ENCODE measurements at places on chromosomes 6 and 20.

- no peak for DNase-seq
Measured at GRCh38 chr20:38141889-38142494, 23.1 kb downstream of the TGM2 start.

DNA sequence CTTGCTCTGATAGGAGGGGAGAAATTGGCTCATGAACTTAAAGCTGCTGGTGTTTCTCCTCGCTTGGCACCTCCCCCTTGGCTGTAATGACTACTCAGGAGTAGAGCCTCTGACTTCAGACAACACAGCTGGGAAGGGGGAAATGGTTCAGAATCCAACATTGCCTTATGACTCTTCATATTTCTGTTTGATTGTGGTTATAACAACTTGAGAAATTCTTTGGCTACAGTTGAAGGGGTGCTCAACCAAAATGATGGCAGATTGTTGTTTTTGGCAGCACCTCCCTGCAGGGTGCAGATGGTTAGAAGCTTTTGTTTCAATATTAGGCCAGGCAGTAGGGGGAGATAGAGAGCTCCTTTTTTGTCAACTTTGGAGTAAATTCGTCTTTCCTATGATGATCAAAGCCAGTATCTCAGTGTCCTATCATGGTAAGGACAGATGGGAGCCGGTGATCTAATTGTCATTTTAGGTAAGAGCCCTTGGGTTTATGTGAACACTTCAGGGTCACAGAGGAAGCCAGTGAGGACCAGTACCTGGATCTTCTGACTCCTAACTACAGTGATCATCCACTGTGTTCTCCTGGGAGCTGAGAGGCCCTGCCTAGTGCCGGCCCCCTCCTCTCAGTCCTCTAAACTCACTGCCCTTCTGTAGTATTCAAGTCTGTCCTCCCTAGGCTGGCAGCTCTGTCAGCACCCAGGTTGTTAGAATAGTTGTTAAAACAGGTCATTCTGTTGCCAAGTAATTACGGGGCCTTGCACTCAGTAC is 39.9 kb downstream of the RPRD1B start:
- peak; percentile 71 for DNase-seq

DNA sequence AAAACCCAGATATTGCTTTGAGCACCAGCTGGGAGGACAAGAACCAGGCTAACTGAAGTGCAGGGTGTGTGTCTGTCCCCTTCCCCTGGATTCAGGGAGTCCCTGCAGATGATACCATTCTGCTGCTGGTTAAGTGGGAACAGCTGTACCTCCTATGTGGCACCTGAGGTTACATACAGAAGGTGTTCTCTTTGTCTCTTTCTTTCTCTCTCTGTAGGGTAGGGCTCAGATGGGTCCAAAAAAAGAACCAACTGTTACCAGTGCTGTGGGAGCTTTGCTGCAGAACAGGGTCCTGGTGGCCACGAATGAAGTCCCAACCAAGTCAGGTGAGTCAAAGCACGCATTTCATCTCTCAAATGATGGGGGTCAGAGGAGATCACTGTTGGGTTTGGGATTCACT is 38.6 kb downstream of the ZC2HC1B start:
- no peak for DNase-seq

- no peak for DNase-seq
Measured at GRCh38 chr6:152404086-152404857, 232.9 kb downstream of the SYNE1 start.

GRCh38 chr6:4612636-4613171 is 163.5 kb upstream of the CDYL start:
- DNase-seq = no peak

GRCh38 chr20:62595491-62595890 is 46.8 kb upstream of the SLCO4A1 start:
- peak; percentile 52 for DNase-seq

- DNase-seq = no peak
Measured at GRCh38 chr20:39019805-39020325, 57.7 kb downstream of the DHX35 start.

DNA sequence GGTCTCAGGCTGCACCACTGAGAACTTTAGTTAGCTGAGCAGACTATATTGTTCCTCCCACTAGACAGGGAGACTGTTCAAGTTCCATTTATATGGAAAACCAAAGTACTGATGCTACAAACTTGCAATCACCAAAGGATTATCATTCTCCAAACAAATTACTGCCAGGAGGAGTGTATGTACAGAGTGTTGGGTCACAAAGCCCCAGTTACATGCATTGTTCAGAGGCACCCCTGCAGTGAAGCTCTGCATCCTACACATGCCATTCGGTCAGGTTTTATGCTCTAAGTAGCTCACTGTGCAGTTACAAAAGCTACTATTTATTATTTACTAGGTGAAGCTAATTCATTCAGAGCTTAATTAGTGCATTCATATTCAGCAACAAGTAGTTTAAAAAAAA is 75.8 kb downstream of the SMLR1 start:
- no peak for DNase-seq

- no peak for DNase-seq
Measured at GRCh38 chr20:11894062-11894461, 23.6 kb upstream of the BTBD3 start.

GRCh38 chr6:152979116-152979515 is 3.7 kb downstream of the FBXO5 start:
- no peak for DNase-seq

- no peak for DNase-seq
Measured at GRCh38 chr6:4318321-4318720, 182.9 kb upstream of the ECI2 start.

DNA sequence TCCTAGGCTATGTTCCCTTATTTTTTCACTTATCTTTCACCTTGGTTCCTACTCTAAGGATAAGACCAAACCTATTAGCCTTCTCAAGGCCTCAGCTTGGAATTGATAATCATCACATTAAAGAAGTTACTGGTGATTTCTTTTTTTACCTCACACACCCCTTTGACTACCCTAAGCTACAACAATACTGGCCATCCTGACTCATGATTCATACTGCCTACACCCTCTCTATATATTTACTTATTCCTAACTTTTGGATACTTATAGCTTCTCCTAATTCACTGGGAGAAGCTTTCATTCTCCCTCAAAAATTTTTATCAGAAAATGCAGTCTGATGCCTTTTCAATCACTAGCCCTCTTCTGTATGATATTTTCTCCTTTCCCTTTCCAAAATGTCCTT is 256.1 kb downstream of the TBX18 start:
- no peak for DNase-seq

- no peak for DNase-seq
Measured at GRCh38 chr6:141307309-141307998, 825.3 kb upstream of the GJE1 start.

- no peak for DNase-seq
Measured at GRCh38 chr20:47878601-47879027, 93.3 kb upstream of the SULF2 start.

- no peak for DNase-seq
Measured at GRCh38 chr6:128415387-128415786, 105.0 kb downstream of the PTPRK start.

- DNase-seq = no peak
Measured at GRCh38 chr20:4684837-4685413, 36.8 kb upstream of the PRND start.

- no peak for DNase-seq
Measured at GRCh38 chr20:57738053-57738452, 28.2 kb upstream of the PMEPA1 start.

DNA sequence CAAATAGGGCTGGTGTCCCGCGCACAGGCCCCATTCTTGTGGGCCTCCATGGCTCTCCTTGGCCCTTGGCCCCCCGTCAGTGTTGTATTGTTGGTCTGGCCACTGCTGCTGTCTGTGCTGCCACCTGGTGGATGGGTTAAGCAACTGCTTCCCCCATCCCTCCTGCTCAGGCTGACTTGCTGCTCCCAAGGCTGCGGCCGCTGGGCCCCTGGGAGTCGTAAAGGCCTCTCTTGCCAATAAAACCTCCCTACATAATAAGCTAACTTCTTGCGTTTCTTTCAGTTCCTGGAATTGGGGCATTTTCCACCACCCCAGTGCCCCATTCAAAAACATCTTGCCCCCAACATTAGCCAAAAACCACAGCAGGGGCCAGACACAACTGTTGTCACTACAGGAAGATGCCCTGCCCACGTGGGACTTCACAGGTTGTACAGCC is 27.1 kb downstream of the CD83 start:
- DNase-seq = peak; percentile 81

GRCh38 chr20:7137395-7138151 is 370.1 kb downstream of the BMP2 start:
- DNase-seq = no peak

GRCh38 chr6:148776321-148777308 is 29.8 kb downstream of the UST start:
- no peak for DNase-seq

- DNase-seq = peak; percentile 9
Measured at GRCh38 chr6:130020073-130020906, 1.9 kb downstream of the L3MBTL3 start.

DNA sequence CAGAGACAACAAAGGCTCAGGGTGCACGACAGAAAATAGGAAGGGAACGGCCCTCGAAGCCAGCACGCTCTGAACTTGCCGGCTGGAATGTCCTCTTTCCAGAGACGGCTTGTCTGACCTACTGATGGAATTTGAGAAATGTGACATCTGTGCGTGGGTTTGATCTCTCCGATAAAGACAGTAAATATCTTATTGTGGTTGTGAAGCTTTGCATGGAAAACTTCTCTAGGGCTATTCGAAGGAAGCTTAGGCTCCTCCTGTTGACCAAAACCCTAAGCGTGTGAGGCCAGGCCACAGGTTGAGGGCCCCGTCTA is 247.3 kb downstream of the ZNF217 start:
- DNase-seq = no peak

DNA sequence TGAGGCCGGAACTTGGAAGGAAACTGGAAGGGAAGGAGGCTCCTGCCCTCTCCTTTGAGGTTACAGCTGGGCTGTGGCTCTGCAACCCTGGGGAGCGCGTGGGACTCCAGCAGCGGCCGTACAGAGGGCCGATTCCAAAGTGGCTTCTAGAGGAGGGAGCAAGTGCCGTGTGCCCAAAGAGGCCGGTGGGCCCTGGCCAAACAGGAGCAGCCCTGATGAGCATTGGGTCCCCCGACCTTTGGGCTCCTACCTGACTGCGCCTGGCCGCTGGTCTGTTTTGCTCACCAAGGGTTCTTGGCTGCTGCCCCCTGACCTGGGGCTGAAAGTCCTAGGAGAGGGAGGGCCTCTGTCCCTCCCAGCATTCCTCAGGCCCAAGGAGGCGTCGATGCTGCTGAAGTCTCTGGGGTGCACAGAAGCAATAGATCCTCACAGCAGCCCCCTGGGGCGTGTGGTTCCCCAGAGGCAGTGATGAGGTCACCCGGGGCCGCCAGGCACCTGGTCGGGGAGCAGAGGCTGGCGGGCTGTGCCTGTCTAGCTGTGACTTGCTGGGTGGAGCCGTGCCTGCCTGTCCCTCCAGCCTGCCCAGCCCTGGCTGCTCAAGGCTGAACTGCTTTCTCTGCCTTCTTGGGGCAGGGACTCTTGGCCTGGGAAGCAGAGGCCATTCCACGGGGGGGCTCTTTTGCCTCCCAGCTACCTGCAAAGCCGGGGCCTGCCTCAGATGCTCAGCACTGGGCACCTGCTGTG is 9.8 kb downstream of the RBM38 start:
- no peak for DNase-seq

DNA sequence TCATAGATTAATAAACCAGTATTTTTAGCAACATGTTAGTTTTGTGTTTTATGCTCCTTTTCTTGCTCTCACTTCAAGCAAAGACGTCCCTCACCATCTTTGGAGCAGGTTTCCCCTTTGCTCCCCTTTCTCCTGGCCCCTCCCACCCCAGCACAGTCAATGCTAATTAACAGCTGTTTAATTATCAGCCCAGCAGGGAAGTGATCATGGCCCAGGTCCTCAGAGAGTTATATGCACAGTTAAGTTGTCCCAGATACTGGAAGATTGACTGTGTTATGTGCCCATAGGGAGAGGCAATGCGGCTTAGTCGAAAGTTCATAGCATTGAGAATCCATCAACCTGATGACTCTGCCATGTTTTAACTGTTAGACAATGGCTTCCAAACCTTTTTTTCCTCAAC is 123.5 kb downstream of the PCSK2 start:
- no peak for DNase-seq

- no peak for DNase-seq
Measured at GRCh38 chr6:7732228-7732627, 6.3 kb downstream of the BMP6 start.

- no peak for DNase-seq
Measured at GRCh38 chr20:61422636-61423425, 170.8 kb downstream of the CDH4 start.

DNA sequence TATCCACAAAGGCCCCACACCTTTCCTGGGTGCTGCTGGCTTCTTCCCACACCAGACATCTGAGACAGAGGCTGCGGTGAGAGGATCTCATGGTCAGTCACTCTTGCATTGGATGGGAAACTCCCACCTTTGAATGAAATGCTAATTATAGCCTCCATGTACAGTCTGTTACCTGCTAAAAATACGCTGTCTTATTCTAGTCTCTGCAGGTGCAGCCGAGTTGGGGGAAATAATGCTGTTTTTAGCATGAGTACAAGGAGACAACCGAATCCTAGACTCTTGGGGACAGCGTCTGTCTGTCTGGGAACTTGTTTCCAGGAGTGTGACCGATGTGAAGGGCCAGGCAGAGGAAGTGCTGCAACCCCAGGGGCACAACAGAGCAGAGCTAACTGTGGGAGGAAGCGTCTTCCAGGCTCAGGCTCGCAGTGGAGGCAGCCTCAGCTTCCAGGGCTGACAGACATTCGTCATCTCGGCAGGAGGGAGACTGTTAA is 286.2 kb downstream of the PREX1 start:
- DNase-seq = no peak

- DNase-seq = no peak
Measured at GRCh38 chr6:126661646-126662045, 321.7 kb downstream of the CENPW start.

GRCh38 chr6:40996591-40997233 is 42.3 kb downstream of the UNC5CL start:
- no peak for DNase-seq

DNA sequence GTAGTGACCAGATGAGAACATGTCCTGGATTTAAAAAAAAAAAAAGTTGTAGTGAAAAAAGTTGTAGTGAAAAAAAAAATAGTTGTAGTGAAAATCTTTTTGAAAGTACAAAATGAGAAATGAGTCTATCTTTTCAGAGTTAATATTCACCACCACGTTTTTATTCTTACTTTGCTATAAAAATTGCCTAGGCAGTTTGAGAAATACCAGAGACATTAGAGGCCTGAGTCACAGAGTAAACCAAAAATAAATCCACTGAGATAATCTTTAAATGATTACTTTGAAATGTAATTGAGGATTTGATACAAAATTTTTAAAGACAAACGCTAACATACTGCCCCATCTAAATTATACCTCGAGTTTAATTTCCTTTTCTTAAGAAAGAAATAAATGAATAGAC is 101.2 kb upstream of the TIAM2 start:
- no peak for DNase-seq

DNA sequence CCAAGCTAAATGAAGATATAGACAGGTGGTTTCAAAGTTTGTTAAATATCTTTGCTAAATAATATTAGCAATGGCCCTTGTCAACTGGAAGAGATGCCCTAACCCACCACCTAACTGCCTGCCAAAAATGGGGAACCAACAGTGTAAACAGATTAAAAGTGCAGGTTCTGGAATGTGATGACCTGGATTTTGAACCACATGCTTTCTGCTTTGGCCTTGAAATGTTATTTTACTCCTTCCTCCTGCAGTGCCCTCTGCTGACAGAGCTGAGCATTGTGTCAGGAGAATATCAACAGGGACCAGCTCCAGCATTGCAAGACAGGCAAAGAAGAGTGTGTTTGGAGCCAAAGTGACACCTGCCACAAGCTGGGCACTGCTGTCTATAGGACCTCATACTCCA is 226.6 kb downstream of the MYLK4 start:
- DNase-seq = peak; percentile 47

GRCh38 chr6:46407246-46407645 is 84.0 kb downstream of the RCAN2 start:
- no peak for DNase-seq

GRCh38 chr6:170445487-170445886 is 107.6 kb downstream of the PSMB1 start:
- DNase-seq = no peak

All from hematopoietic multipotent progenitor cell treated with erythropoietin and hydrocortisone succinate and interleukin-3 and kit ligand, for 8 days (in vitro differentiated cells).